LHCN-M2 (cell line): ENCODE measurements at places on chromosomes 11 and 22. TPM values are rescaled to one million over a fixed set of nuclear protein-coding genes. Genes with fewer than 3 reads are reported as not detected.

DNA sequence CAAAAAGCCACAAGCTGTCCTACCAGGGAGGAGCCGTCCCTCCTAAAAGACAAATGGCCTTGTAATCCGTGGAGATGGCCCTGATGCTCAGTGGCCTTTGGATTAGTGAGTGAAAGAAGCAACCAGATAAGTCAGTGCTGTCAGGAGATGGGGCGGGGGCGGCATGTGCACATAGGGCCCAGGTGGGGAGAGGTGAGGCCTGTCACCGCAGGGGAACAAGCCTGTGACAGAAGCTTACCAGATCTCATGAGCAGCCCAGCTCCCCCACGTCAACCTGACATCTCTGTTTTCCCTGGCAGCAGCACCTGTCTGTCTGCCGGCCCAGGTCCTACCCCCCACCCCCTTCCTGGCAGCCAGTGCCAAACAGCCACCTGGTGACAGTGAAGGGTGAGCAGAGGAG is 162.6 kb downstream of the BUD13 start:
- no peak for DNase-seq

- no peak for DNase-seq
Measured at GRCh38 chr22:43415681-43416080, 3.9 kb downstream of the MPPED1 start.

Gene CARS1
- 41.3 and 53.3 TPM in 2 replicates for total RNA-seq

DNA sequence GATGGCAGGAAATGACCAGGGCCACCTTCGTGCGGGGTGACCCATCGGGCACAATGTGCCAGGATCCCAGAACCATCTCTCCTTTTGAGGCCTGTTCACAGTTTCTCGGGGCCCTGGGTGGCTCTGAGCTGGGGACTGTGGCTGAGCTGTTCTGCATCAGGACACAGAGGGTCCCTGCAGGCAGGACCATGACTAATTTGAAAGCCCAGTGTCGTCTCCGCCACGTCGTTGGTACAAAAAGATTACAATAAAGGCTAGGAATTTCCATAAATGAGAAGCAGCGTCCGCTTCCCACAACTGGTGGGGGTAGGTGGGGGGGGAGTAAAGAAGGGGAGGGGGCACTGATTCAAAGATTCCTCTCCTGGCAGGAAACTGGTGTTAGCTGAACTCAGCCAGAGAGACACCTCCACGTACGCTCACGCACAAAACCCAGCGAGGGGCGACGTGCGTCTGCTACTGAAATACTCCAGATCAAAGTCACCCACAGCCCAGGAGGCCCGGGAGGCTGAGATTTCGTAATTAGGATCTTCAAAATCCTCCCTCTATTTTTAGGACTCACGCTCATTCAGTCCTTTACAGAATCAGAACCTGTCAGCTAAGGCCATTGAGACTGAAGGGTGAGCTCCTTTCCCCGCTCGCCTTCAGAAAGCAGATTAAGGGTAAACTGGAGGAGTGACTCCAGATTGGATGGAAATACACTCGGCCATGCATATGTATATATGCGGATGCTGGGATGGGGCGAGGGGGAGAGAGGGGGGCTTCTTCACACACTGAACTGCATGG is 11.0 kb downstream of the MN1 start:
- no peak for DNase-seq

Gene GAB4
- total RNA-seq, result not detected in 2 replicates

Gene MN1
- 0.11 and 0.51 TPM in 2 replicates for total RNA-seq

Gene KCNJ1
- not detected in 2 replicates for total RNA-seq

Gene GNB1L
- total RNA-seq, result 11.3 and 14.0 TPM in 2 replicates

DNA sequence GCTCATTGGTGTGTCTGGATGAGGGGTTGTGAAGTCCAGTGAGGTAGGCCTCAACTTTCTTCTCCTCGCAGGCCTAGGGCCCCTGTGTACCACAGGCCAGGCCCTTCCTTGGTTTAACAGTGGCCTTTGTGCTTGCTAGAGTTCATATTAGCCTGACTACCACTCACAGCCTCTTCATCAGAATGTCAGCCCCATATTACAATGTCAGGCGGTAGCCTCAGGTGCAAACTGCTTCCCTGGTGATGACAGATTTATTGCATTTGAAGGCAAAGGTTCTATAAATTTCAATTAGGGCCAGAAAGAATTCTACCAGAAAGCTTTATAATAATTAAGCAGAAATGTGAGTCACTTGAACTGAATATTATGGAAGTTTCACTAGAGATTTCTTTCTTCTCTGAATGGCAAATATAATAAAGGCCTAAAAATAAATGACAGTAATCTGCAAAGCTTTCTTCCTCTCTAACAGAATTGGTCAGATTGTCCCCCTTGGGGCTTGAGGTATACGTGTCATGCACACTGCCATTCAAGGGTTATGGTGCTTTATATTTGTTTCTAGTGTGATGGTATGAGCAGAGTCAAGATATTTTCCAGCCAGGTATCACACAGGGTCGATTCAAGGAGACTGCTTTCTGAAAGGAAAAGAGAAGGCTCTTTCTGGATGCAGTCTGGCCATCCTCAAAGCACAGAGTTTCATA is 210.3 kb downstream of the CWF19L2 start:
- DNase-seq, result no peak

Gene PRR5L
- 19.3 and 22.8 TPM in 2 replicates for total RNA-seq

Gene MYBPC3
- not detected in 2 replicates for total RNA-seq

DNA sequence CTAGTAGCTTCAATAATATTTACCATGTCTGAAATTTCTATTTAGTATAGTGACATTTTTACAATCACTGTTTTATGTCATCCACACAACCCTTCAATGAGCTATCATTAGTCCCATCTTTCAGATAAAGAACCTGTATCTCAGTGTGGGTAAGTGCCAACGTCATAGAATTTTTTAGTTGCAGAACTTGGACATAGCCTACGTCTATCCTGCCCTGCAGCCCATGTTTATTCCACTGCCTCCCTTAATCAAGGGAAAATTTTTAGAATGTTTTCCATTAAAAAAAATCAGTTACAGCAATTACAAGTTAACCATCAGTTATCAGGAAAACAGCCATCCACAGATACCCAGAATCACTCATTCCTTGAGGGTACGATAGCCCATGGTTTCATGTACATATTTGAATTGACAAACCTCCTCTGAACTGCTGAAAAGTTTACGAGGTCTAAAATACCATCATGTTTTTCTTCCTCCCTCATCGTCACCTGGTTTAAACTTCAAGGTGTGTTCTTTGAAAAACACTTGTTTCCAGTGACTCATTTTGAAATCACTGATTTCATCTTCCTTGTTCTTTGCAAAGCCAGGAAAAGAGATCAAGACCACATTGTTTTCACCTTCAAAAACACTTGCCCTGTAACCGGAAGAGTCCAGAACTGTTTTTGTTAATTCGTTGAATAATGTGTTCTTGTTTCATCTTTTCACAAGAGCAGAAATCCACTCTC is 100.9 kb downstream of the FAM76B start:
- no peak for DNase-seq

GRCh38 chr22:27405672-27406388 is 395.7 kb downstream of the MN1 start:
- DNase-seq, result no peak

DNA sequence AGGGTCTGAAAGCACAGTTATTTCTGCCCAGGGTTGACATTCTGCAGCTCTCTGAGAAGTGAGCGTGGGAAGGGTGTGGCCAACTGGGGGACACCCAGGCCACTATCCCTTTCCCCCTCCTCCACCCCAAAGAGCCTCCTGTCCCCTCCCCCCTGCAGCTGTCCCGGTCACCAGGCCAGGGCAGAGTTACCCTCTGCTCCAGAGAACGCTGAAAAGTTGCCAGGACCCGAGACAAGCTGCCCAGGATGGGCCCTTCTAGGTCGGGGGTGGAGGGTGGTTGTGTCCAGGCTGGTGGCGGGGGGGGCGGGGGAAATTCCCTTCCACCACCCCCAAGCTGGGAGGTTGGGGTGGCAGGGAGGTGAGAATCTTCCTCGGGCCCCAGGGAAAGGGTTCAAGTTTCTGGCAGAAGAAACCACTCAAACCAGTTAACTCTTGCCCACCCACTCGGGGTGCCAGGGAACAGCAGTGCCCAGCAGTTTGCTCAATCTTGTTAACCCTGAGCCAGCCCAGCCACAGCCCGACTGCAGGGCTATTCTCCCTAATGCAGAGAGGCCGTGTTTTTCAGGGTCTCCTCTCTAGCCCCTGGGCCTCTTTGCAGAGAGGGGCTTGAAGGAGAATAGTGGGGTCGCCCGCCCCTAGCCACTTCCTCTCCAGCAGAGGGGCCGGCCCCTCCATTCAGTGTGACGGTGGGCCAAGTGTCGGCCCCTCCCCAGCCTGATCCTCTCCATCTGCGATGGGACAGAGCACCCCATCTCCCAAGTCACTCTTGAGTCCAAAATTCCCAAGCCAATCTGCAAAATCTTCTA is 697 bp downstream of the LGALS1 start:
- peak; percentile 79 for DNase-seq

DNA sequence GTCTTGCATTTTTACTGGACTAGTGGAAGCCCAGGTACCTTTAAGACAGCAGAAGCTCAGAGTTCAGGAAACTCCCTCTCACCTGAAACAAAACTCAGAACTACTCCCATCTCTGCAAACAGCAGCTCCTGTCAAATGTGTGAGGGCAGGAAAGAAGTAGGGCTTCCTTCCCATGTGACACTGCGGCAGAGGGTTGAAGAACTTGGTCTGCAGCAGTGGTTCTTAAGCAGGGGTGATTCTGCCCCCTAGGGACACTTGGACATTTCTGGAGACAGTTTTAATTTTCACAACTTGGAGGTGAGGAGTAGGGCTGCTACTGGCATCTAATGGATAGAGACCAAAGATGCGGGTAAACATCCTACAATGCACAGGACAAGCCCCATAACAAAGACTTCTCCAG is 63.4 kb downstream of the RCN1 start:
- peak; percentile 68 for DNase-seq

Gene MYEOV
- total RNA-seq, result 11.8 and 21.0 TPM in 2 replicates

GRCh38 chr22:19694696-19695095 is 19.6 kb upstream of the SEPTIN5 start:
- no peak for DNase-seq

GRCh38 chr11:131760091-131761061 is 390.0 kb downstream of the NTM start:
- peak; percentile 87 for DNase-seq

DNA sequence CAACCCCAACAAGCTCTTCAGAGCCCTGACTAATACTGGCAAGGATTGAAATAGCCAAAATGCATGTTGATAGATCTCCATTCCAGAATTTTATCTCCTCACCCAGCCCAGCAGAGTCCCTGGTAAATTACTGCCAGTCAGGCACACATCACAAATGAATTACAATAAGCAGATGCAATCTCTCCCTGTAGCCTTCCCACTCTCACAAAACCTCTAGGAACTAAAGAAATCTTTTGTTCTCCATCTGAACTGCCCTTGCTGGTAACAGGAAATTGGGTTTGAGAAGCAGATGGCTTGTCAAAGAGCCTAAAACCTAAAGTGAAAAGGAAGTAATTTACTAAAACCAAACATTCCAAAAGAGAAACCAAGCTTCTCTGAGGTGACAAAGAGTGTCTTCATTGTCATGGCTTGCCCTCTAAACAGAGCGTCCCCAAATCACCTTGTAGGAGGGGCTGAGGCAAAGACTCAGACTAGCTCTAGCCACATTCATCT is 59.5 kb downstream of the FAM168A start:
- DNase-seq, result no peak

DNA sequence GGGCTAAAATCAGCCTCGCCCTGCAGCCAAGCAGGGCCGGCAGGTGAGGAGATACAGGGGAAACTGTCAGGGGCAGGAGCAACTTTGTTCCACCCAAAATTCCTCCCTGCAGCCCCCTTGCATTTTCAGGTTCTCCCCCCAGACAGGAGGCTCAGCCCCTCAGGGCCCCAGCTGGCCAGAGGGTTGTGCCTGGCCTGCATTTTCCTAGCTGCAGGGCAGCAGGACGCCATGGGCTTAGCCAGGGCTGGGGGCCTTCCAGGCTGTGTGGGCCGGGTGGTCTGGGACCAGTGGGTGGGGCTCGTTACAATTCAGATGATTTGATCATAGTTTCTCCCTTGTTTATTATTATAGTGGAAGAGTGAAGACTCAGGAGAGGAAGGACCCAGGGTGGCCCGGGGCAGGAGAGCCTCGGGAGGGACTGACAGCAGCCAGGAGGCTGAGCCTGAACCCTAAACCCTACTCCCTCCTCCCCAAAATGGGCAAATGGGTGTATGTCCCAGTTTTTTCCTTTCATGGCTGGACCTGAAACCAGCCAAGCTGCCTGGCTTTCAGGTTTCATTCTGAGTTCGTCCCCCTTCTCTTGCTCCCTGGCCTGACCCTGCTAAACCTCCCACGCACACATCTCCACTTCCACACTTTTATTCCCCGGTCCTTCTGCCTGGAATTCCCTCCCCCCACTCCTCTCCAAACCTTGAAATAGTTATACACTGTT is 40.0 kb downstream of the AHNAK start:
- DNase-seq, result no peak

Gene IL17REL
- total RNA-seq, result not detected in 2 replicates

DNA sequence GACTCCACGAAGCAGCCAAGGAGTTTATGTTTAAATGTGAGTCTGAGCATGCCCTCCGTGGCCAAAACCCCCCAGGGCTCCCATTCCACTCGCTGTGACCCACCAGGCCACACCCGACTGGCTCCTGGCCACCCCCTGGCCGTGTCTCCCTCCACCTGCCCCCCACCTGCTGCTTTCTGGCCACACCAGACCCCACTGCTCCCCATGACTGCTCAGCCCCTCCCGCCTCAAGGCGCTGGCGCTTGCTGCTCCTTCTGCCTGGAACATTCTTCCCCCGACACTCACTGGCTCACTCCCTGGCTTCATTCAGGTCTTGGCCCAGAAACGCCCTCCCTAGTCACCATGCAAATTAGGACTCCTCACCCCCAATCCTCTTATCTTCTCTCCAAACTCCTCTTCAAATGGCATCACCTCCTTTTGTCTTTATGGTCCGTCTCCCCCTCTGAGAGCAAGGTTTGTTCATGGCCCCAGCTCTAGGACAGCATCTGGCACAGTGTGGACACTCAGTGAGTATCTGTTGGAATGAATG is 72.2 kb downstream of the EFCAB6 start:
- no peak for DNase-seq

Gene TMEM45B
- total RNA-seq, result not detected in 2 replicates

DNA sequence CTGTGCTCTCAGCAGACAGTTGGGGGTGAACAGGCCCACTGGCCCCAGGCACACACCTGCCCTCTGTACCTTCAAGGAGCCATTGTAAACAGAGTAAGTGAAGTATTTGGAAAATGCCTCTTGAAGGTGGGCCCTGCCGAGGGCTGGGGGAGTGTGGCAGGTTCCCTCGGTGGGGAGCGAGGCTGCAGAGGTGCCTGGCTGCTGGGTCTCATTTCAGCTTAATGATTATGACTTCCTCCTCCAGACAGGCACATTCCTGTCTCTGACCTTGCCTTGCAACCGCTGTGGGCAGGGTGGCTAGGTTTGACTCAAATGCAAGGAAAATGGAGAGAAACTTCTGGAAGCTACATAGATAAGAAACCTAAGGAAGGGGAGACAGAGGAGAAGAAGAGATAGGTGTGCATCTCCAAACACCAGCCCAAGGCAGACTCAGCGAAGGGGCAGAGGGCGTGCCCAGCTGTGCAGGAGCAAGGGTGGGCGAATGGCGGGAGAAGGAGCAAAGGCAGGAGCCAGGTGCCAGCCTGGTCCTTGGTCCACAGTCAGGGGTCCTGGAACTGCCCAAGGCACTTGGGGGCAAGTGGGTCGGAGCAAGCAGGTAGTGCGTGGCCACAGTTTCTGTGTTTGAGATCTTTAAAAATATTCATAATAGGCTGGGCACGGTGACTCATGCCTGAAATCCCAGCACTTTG is 14.0 kb downstream of the GRAMD4 start:
- DNase-seq, result no peak

GRCh38 chr11:68722143-68722542 is 29.2 kb downstream of the TESMIN start:
- DNase-seq, result no peak
